Melanocyte of skin (primary cell): ENCODE measurements at places on chromosomes 1 and 21. TPM values are rescaled to one million over a fixed set of nuclear protein-coding genes. Genes with fewer than 3 reads are reported as not detected.

Gene RGS13
- total RNA-seq, result not detected in 2 replicates

Gene SPOCD1
- total RNA-seq, result 5.5 and 6.2 TPM in 2 replicates

Gene DISP1
- 11.4 and 13.1 TPM in 2 replicates for total RNA-seq

Gene ACAP3
- total RNA-seq, result 21.3 and 26.4 TPM in 2 replicates

Gene PTBP2
- 11.0 and 11.6 TPM in 2 replicates for total RNA-seq

Gene SPRR1A
- total RNA-seq, result not detected in 2 replicates

Gene SPRR2E
- not detected in 2 replicates for total RNA-seq
